ENCODE measurements at places on chromosomes 12 and 14.

- DNase-seq: no peak
Observed at GRCh38 chr12:60475825-60476224, 880.0 kb downstream of the SLC16A7 start.

GRCh38 chr12:49790741-49791555, 37.3 kb downstream of the NCKAP5L start:
- DNase-seq: no peak

DNA sequence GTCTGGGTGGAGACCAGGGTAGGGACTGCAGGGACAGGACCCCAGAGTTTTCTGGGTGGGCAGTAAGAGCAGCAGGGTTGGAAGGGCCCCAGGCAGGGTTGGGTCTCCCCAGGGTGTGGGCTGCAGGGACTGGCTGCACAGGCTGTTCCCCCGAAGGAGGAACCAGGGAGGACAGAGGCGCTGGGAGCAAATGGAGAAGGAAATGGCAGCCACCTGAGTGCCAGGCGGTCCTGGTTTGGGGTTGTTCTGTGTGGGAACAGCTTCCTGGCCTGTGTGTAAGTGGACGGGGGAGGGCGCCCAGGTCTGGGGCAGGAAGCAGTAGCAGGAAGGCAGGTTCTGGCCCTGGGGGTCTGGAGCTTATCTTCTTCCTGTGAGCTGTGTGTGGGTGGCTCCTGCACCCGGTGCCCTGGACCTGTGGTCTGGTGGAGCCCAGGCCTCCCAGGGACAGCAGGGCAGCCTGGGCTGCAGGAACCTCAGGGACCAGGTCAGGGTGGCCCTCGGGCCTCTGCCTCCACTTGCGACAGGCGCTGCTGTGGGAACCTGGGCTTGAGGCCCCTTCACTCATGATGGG, 372.8 kb downstream of the TMEM121 start:
- no peak for DNase-seq

- no peak for DNase-seq
Observed at GRCh38 chr12:31527083-31527482, 63.9 kb downstream of the DENND5B start.

- no peak for DNase-seq
Observed at GRCh38 chr12:169528-170370, 44.2 kb downstream of the SLC6A12 start.

- no peak for DNase-seq
Observed at GRCh38 chr12:64688219-64688618, 71.0 kb downstream of the GNS start.

DNA sequence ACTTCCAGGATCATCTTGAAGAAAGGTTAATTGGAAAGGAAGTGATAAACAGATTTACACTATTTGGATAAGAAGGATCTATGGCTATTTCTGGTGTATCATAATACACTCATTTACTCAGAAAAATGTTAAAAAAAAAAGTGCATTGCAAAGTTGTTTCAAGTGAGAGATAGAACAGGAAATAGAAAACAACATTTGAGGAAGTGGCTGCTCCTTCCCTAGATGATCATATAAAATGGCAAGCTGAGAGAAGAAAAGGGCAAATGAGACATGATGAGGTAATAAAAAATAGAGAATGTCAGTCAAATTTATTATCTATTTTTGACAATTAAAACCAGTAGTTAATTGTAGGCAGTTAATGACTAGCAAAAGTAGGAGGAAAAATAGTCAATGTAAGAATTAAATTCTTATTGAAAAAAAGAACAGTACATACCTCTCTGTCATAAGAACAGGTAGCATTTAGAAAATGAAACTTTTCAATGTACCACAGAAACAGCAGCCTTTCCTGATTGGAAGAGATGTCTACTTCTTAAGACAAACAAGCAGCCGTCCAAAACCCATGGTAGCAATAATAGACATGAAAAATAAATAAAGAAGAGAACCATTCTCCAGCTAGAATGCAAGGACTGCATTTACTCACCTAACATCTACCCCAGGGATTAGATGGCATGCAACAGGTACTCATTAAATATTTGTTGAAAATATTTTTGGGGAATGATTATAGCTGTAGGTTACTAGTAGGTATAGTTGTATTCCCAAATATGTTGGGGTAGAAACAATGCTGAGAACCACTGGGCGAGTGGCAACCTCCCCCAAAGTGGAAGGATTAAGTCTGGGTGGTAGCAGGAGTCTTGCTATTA, 63.9 kb upstream of the GRIP1 start:
- DNase-seq: no peak

DNA sequence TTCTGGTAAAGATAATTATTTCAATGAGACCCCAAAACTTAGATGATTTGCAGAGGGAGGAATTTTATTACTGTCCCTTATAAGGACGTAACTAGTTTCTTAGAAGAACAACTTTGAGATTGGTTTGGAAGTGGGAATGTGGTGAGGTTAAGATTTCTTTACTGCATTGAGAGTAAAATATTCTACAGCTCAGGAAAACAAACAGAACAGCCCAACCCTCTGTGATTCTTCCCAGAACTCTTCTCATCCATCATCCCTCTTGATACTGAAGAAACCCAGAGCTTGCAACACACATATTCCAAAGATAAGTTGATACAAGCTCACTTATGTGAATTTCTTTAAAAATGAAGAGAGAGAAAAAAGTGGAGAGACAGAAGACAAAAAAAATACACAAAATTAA, 234.2 kb downstream of the CRADD start:
- no peak for DNase-seq

DNA sequence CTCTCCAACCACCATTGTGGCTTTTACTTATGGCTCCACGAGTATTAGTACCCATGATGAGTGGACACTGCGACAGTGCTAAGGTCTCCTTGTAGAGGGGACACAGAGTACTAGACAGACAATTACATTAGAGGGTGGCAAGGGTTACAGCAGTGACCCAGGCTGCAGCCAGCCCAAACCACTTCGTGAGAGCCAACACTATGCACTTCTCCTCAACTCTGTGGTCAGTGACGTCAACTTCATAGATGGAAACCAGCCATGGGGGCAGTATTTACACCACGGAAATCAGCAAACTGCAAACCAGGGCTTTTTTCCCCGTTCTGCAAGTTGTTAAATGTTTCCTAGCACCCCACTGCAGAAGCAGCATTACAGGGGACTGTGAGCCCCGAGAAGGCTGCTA, 61.6 kb upstream of the ZFP36L1 start:
- no peak for DNase-seq

DNA sequence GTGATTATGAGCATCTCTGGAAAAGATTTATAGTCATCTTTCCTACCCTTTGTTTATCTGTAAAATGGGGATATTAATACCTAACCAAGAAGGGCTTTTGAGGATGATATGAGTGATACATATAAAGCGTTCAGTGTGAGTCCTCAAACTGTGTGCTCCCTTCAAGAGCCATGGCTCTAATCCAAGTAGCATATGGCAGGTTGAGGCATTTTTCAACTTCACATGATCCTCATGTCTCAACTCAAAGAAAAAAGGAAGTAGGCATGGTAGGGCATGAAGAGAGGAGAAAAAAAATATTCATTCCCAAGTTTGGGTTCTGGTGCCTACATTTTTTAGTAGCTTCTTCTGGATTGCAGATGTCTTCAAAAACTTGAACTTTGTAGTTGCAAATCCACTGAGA, 286.3 kb upstream of the ATP2B1 start:
- no peak for DNase-seq

DNA sequence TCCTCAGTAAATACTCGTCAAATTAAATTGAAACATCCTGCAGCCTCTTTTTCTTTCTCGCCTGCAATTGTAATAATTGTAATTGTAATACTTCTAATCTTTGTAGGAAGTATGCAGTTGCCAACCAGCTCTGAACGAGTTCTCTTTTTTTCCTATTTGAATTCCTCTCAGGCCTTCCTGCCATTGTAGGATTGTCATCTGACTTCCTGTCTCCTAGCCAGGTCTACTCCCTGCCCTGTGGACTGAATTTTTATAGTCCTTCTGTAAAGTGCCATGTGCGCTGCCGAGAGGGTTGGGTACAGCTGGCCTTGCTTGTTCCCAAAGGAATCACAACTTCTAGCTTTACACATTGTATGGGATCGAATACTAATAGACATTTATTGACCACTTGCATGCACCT, 183.3 kb downstream of the SSPN start:
- DNase-seq: no peak

GRCh38 chr14:38107216-38107631, 100.5 kb upstream of the SSTR1 start:
- DNase-seq: no peak

GRCh38 chr14:30053103-30053502, 125.5 kb upstream of the PRKD1 start:
- DNase-seq: no peak

DNA sequence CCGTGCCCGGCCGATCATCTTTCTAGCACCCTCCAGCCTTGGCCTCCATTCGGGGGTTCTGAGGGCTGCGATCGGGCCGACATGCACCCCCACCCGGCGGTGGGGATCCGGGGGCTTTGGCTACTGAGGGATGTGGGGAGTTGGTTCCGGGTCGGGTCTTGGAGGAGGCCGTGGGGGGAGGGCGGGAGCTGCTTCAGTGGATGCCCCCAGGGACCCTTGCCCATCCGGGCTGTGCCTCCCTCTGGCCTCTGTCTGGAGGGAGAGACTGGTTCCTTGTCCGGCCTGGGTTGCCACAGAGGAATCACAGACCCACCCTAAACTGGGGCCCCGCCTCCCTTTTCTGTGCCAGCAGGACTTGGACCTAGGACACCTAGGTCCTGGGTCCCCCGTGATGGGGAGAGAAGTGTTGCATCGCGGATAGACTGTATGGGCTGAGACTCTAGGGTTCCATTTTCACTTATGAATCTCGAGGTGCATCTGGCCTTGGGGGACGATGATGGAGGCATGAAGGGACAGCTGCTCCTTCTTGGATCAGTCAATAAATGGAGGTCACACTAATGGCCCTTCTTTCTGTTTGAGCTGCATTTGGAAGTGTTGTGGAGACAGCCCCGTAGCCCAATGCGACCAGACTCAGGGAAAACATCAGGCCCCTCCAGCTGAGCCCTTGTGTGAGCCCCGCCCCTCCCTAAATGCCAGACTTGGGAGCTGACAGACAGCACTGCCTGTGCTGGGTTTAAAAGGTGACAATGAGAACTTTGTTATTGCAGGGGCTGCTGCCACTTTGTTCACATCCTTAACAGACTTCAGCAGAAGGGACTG, 577 bp downstream of the DTX3 start:
- DNase-seq: peak; percentile 63

GRCh38 chr12:131711551-131712205, 788 bp downstream of the SFSWAP start:
- DNase-seq: no peak

DNA sequence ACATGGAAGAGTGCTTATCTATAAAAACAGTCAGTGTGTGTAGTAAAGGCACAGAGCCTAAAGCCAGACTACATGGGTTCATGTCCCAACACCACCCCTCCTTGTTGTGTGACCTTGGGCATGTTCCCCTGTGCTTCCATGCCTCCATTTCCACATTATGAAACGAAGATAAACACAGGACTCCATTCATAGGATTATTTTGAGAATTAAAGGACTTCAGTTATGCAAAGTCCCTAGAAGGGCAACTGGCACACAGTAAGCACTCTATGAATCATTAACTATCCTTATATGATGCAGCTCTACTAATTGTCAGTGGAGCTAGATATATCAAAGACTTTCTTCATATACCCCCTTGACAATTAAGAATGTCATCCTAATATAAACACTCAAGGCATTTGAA, 17.8 kb downstream of the IFNG-AS1 start:
- no peak for DNase-seq

DNA sequence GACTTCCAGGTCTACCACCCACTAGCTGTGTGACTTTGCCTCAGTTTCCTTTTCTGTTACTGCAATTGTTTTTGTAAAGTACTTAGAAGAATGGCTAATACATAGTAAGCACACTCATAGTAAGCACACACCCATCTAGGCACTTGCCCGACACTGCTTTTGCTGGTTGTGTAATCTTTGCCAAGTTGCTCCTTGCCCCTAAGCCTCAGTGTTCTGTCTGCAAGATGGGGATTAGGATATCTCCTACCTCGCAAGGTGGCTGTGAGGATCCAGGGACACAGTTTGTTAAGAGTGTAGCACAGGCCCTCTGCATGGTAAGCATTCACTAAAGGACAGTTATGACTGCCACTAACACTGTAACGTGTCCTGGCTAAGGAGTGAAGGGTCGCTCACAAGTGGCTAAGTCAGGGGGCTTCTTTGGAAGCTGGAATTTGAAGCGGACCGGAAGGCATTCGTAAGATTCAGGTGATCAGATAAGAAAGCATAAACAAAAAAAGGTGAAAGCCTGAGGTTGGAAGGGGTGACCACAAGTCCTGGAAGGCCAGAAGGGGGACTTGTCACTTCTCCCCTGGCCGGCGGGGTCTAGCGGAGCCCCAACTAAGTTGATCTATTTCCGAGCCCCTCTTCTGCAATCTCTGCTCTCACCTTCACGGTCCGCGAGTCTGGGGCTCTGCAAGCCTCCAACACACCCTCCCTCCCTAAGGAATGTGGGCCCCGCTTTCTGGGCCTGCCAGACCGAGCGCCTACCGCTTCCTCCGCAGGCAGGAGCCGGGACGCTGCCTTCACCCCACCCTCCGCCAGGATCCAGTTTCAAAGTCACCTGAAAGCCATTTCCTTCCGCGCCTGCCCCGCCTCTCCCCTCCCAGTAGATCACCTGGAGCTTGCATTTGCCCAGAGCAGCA, 1.5 kb upstream of the PLEKHG3 start:
- no peak for DNase-seq

- no peak for DNase-seq
Observed at GRCh38 chr12:80567401-80567800, 123.4 kb downstream of the PTPRQ start.

DNA sequence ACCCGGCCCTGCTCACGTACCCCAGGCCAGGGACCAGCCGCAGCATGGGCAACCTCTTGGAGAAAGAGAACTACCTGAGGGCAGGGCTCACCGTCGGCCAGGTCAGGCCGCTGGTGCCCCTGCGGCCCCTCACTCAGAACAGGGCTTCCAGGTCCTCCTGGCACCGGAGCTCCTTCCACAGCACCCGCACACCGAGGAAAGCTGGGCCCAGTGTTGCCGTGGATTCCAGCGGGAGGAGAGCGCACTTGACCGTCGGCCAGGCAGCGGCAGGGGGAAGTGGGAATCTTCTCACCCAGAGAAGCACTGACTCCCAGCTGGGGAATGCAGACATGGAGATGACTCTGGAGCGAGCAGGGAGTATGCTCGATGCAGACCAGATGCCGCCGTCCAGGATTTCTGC, 7.9 kb upstream of the VAMP1 start:
- DNase-seq: no peak

- DNase-seq: no peak
Observed at GRCh38 chr12:97837401-97837800, 374.8 kb downstream of the RMST start.

- no peak for DNase-seq
Observed at GRCh38 chr12:24993793-24994192, 44.9 kb upstream of the BCAT1 start.

GRCh38 chr12:123829561-123829960, 67.5 kb downstream of the DNAH10 start:
- DNase-seq: no peak

DNA sequence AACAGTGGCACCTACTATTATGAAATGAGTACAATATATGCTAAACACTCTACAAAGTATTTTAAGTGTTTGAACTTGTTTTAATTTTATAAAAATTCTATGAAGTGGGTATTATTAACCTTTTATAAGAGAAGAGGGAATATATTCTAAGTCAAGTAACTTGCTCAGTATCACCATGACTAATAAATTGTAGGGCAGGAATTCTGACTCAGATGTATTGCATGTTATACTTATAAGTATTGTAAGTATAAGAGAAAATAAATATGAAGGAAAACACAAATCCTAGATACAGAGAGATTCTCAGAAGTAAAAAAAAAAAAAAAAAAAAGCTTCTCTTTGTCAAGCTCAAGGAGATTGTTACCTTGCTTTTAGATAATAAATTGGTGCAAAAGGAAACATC, 893.2 kb downstream of the SLC16A7 start:
- no peak for DNase-seq
